NAMALWA (cell line): ENCODE measurements at places on chromosomes 11 and 22.

DNA sequence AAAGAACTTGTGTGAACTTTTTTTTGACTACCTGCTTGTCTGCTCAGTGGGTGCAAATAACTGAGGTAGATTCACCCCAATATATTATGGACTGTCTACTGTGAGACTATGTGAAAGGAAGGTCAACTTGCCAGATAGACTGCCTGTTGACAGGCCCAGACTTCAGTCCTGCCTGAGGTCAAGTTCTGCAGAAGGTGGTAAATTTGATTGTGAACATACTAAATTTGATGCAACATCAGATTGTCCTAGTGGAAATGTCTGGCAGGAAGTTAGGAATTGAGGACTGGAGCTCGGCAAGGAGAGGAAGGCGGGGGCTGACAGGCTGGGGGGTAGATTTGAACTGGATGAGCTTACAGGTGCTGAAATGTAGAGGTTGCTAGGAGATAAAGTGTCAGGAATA lies 140.7 kb downstream of the TTC28 start:
- DNase-seq = no peak

- no peak for DNase-seq
Measured at GRCh38 chr22:38843657-38844314, at the start of gene NPTXR. NPTXR (minus strand) TSS chr22:38844028.

DNA sequence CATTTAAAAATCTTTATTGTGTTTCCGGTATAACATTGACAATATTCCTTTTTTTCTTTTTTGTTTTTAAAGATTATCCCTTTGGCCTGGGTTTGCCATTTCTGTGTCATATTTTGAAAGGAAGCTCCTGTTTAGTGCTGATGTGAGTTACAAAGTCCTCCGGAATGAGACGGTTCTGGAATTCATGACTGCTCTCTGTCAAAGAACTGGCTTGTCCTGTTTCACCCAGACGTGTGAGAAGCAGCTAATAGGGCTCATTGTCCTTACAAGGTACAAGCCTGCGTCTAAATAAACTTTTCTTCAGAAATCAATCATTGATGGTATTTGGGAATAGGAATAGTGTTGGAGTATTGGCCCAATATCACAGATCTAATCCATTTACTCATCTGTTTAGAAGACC lies 19.8 kb downstream of the PIWIL4 start:
- no peak for DNase-seq

DNA sequence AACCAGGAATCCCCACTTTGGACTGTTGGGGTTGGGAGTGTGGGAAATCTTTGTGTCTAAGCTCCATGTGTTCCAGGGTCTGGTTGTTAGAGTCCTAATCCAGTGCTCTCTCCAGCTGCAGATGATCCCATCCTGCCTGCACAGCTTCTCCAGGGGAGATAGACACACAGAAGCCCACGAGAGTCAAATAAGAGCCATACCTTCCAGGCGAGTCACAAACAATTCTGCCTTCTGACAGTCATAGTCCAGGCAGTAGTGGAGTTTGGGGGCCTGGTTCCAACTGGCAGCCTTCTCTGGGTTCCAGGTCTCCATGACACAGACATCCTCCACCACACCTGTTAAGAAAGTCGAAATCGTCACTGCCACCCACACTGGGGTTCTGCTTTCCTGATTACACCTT lies 32.1 kb downstream of the SYT13 start:
- DNase-seq = no peak

DNA sequence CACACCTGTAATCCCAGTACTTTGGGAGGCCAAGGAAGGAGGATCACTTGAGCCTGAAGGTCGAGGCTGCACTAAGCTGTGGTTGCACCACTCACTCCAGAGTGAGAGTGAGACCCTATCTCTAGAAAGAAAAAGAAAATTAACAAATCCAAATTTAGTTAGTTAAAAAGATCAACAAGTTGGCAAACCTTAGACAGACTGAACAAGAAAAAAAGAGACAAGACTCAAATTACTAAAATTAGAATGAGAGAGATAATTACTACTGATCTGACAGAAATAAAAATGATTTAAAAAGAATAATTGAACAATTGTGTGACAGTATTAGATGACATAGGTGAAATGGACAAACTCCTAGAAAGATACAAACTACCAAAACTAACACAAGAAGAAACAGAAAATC lies 13.6 kb downstream of the CHEK2 start:
- DNase-seq = no peak

GRCh38 chr11:110283862-110284261 lies 12.6 kb downstream of the RDX start:
- no peak for DNase-seq
